ENCODE measurements at places on chromosomes 5 and 9.

DNA sequence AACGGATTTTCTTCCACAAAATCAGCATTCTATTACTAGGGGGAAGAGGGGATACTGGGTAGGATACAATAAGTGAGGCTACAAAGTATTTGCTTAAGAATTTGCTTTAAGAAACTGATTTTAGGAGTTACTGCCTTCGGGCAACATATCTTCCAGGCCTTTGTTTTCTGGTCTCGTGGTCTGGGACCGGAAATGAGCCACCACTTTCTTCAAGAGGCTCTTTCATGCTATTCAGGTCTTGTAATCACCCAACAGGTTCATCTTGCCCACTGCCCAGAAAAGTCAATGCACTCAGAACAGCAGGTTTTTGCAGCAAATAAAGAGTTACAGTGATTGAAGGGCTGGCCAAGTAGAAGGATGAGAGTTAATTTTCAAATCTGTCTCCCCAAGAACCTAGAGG lies 6.6 kb upstream of the AOPEP start:
- DNase-seq = no peak

- DNase-seq = no peak
Observed at GRCh38 chr5:180898621-180899246, at the start of gene BTNL8. BTNL8 (plus strand) TSS chr5:180899159; CDS start chr5:180899311, 152 bp downstream.

DNA sequence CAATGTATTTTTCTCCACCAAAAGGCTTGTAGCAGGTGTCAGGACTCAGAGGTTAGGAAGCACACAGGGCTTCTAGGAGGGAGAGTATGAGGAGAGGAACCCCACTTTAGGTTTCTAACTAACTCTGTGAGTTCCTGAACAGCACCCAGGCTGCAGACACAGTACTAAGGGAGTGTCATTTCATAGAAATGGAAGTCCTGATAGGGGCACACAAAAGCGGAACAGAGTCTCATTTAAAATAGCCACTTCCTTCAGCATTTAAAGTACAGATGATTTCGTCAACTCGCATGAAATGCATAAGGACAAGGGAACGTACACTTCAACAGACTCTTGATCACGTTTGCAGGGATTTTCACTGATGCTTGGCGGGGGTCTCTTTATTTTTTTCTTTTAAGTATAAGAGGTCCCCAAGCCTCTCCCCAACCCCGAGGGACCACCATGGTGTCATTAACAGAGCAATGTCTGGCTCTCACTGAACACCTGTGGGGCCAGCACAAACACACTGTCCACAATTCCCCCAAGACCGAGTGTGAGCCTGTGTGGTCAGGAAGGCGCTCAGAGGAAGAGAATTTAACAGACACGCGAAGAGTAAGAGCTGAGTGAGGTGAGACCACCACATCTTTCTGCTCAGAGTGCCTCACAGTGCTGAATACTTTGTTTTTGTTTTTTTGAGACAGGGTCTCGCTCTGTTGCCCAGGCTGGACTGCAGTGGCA lies 82.3 kb downstream of the SECISBP2 start:
- DNase-seq = no peak

- no peak for DNase-seq
Observed at GRCh38 chr9:114631166-114631565, 20.1 kb downstream of the TMEM268 start.

DNA sequence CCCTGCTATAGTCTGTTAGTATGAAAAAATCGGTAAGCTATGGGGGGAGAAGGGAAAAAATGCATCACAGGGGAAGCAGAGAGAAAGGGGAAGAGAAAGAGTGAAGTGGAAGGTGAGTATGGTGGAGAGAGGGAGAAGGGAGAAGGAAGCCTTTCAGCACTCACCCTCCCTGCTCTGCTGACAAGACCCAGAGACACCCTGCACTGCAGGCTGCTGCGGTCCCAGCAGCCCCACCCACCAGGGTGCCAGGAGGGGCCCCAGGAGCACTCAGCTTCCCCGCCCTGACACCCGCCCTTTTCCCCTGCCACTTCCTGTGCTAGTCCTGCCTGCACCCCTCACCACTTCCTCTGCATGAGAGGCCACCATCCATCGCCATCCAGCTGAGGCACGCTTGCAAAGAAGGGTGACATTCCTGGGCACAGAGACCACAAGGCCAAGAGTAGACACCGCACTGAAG lies 12.7 kb downstream of the STK10 start:
- peak; percentile 81 for DNase-seq

DNA sequence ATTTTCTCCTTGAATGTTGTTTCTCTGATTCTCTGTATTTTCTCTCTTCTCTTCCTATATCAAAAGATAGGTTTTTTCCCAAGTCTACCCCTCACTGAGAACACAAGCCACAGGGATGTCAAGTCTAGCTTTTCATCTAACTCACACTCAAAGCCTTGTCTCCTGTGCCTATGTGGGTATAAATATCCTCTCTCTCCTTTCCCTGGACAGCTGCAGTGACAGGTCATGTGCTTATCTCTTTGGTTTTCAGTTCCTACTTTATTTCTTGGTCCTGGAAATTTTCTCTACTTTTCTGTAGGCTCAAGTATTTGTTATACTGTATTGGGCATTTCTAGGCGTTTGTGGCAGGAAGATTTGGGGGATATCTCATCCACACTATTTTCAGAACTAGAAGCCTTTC lies 182.4 kb upstream of the MVB12B start:
- DNase-seq = no peak

- DNase-seq = no peak
Observed at GRCh38 chr9:106467113-106467864, 395.7 kb upstream of the ZNF462 start.

GRCh38 chr5:139037732-139038131 lies 160.4 kb downstream of the SIL1 start:
- DNase-seq = no peak

DNA sequence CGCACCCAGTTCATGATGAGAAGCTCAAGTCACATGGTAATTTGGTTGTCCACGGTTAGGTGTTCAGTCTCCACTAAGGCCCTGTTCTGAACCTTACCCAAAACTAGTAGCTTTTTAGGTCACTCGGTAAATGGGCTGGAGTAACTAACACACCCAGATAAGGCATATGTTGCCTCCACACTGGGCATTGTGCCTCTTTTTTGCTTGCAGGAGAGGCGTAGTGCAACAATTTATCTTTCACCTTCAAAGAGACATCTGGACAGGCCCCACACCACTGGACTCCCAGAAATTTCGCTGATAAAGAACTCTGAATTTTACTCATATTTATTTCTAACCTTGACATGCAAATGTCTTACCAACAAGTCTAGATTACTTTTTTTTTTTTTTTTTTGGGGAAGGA lies 16.8 kb upstream of the PTGES start:
- no peak for DNase-seq

- DNase-seq = no peak
Observed at GRCh38 chr5:74131250-74131649, 505.3 kb downstream of the ARHGEF28 start.

DNA sequence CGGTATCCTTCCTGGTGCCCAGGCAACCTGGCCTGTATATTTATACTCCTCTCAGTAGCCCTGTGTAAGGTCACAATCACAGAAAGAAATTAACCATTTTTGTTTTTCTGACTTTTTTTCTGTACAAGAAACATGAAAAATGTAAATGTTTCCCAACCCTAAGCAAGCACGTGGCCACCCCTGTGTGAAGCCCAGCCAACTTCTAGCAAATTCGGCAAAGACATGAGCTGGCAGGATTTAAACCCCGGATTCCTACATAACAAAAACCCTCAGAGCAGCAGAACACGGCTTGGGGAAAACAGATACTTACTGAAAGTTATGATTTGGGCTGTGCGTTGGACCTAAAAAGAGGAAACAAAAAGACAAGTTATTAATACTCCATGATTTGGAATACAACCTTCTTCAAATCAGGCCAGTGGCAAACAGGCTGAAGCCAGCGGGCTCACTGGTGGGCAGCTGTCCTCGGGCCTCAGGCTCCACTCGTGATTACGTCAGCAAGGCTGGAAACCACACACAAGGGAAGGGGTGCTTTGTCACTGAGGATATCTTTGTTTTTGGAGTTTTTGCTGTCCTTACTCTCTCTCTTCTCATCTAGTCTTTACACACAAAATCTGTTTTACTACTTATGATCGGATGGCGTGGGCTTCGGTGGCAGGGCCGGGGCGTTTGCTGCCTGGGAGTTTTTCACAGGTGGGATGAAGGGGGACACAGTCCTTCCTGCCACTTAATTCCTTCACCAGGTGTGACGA lies 194.1 kb downstream of the ROR2 start:
- no peak for DNase-seq

- DNase-seq = no peak
Observed at GRCh38 chr9:95457769-95458168, 59.0 kb downstream of the PTCH1 start.

- no peak for DNase-seq
Observed at GRCh38 chr9:23587433-23587832, 238.6 kb downstream of the ELAVL2 start.

GRCh38 chr5:111997711-111998110 lies 240.7 kb upstream of the NREP start:
- no peak for DNase-seq

DNA sequence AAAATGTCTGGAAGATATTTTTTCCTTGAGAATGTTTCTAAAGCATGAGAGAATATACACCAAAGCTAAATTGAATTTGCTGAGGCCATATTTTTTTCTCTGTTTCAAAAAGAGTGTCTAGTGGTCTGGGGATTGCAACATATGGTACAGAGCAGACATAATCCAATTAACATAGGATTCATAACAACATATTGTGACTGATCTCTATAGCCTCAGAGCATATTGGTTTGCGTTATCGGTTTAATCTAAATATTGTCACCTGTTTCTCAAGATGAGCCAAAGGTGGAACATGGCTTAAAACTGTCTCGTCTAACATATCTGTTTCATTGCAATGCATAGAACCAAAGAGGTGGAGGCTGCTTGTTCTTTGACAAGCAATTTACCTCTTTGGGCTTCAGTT lies 3.9 kb downstream of the PPP3R2 start:
- DNase-seq = no peak

- no peak for DNase-seq
Observed at GRCh38 chr5:159187719-159188118, 21.6 kb downstream of the RNF145 start.

DNA sequence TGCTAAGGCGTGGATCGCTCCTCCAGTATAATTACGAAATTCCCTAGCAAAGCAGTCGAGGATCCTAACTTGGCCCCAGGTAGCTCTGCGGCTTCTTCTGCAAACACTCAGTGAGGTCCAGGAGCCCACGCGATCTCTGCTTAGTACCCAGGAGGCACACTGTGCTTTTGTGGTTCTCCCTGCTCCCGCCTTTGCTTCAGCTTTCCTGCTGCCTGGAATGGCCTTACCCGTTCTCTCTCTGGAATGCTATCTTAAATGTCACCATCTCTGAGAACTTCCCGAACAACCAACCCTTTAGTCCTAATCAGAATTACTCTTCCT lies 639 bp downstream of the INVS start:
- DNase-seq = no peak

GRCh38 chr5:113608113-113608596 lies 94.7 kb downstream of the YTHDC2 start:
- DNase-seq = no peak

- no peak for DNase-seq
Observed at GRCh38 chr9:108182950-108183381, 672.8 kb downstream of the ACTL7B start.

DNA sequence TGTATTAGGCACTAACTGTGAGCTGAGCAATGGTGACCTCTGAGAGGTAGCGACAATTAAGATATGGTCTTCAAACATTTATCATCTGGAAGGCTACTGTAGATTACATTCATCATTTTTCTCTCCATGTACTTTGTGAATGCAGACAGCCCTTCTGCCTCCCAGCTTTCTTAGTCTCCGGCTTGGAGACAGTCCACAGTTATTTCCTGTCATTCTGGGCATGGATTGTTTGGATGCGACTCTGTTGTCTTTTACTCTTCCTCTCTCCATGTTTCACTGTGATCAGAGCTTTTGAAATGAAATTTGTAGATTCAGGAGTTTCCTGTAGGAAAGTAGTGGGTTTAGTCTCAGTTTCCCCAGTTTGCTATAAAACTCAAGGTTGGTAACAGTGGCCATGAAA lies 20.5 kb downstream of the DMRT2 start:
- DNase-seq = no peak

- DNase-seq = no peak
Observed at GRCh38 chr5:179128976-179129375, 68.8 kb downstream of the ZNF354C start.

DNA sequence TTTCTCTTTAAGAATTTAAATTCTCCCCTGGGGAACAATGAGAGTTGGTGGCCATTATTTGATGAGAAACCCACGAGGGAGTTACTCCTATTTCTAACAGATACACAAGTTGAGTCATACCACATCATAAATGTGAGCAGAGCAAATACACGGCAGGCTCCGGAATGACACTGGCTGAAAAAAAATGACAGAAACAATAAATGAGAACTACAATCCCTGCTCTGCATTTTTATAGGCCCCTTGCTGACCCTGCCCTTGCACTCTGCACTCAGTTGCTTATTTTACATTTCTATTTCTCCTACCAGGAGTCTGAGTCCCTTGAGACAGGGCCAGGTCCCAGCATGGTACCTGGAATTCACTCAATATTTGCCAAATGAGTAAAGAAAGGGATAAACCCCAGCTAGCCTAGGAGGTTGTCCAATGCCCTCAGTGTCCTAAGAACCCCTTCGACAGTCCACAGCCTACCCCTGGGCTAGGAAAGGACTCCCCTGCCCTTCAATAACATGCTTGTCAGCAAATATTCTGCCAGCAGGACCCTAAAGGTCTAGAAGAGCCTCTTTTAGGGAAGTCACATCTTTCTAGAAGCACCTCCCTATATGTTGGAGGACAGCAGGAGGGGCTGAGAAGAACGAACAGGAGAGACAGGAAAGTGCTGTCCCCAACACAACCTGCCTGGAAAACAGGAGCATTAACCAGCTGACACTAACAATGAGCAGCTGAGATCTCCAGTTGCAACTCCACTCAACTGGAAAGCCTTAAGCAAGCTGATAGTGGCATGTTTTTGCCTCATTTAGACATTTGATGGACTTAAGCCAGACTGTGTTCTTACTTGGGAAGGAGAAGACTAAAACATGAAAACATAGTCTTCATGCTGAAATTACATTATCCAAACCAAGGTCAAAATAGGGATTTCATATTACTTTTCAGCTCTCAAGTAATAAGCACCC lies 191.2 kb downstream of the ACTL7B start:
- DNase-seq = no peak

- no peak for DNase-seq
Observed at GRCh38 chr5:2746561-2747032, 4.9 kb downstream of the IRX2 start.

DNA sequence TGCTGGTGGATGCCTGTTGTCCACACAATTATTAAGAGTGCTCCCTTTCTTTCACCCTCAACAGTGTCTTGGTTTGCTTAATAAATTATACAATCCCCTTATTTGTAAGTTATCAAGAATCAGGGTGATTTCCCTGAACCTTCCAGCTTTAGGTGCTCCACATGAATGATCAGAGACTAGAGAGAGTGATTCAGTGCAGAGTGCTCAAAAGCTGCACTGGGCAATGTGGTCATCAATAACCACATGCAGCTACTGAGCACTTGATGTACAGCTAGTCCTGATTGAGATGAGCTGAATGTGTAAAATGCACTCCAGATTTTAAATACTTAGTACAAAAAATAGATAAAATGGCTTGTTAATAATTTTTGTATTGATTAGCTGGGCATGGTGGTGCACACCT lies 76.8 kb upstream of the TRIO start:
- no peak for DNase-seq
